ENCODE measurements at places on chromosomes 4 and X. TPM values are rescaled to one million over a fixed set of nuclear protein-coding genes. Genes with fewer than 3 reads are reported as not detected.

The RTL5 gene
- total RNA-seq: 2.8 TPM

The DIAPH2 gene
- 8.1 TPM for total RNA-seq

DNA sequence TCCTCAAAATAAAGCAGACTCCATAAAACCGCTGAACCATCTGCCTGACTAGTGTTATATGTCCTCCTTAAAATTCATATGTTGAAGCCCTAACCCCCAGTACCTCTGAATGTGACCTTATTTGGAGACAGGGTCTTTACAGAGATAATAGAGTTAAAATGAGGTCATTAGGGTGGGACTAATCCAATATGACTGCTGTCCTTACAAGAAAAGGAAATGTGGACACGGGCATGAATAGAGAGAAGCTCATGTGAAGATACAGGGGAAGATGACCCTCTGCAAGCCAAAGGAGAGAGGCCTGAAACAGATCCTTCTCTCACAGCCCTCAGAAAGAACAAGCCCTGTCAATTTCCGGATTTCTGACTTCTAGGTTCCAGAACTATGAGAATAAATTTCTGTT lies 82.0 kb upstream of the KLHL13 start:
- H3K27ac ChIP-seq: no peak overlapping the region
- H3K36me3 ChIP-seq: no peaks in the 10 kb centered on the region
- no peaks in the 10 kb centered on the region for H3K4me1 ChIP-seq
- no peaks in the 10 kb centered on the region for H3K27me3 ChIP-seq
- no peak for DNase-seq

GRCh38 chrX:22746081-22746480 lies 253.7 kb upstream of the DDX53 start:
- no peak overlapping the region for H3K27ac ChIP-seq
- no peaks in the 10 kb centered on the region for H3K4me1 ChIP-seq
- no peaks in the 10 kb centered on the region for H3K27me3 ChIP-seq

The CXorf49B gene
- total RNA-seq: 5.1 TPM

DNA sequence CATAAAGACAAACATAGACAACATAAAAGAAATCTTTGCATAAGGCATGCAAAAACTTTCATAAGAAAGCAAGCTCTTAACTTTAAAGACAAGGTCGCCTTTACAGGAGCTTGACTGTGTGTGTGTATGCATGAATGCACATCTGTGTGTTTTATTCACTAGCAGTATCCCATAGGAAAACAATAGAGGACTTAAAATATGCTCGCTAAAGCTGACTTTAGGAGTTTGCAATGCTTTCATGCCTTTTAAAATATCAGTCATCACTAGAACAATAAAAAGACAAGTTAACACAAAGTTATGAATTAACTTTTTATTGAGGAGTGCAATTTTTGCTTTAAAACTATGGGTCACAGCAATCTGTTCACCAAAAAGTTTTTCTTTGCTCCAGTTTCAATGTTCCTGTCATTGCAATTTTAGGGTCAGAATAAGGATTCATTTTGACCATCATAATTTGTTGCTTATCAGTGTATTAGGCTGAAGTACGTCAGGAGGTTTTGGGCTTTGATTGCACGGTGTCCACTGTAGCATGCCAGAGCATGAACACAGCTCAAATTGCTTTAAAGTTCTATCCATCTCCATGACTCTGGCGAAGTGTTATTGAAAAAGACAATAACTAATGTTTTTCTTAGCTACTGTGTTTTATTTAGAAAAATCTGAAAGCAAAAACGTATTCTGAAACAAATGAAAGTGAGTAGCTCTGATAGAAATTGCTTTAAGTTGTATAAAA lies 36.9 kb downstream of the ANXA10 start:
- no peak overlapping the region for H3K4me3 ChIP-seq
- DNase-seq: no peak
- H3K27me3 ChIP-seq: no peaks in the 10 kb centered on the region
- no peak overlapping the region for H3K27ac ChIP-seq
- no peaks in the 10 kb centered on the region for H3K4me1 ChIP-seq

All from prostate gland (tissue), 2 donors.